ENCODE measurements at places on chromosomes 2 and 18.

DNA sequence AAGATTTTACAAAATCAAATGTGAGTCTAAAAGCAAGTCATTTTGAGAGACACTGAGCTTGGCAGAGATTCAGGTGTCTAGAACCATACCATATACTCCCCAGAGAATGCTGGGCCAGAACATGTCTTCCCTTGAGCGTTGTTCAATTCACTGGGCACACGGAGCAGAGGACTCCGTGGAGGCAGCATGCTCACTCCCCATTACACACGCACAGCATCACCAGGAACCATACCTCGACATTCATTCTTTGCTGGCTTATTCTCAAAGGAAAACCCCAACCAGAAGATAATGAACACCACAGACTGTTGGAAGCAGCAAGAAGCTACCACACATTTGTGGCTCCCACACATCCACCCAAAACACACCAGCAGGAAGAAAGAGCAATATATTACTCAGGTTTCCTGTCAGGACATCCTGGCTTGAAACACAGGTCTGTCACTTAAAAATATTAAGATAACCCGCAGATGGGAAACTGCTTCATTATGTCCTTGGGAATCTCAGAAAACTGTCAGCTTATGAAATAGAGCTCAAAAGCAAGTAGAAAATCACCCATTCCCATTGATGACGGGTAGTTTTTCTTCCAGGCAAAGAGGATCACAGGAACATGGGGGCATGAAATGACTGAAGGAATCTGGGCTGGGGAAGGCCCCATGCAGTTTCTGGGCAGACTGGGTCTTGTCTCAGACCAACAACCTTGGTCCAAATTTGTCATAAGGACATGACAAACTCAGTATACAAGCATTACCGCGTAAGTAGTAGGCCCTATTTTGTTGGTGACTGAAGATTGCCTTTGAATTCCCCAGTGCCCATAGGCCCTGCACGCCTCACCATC lies 46.4 kb downstream of the PCBP1 start:
- no peak for DNase-seq

- DNase-seq = no peak
Observed at GRCh38 chr2:237549643-237550415, 16.5 kb upstream of the PRLH start.

DNA sequence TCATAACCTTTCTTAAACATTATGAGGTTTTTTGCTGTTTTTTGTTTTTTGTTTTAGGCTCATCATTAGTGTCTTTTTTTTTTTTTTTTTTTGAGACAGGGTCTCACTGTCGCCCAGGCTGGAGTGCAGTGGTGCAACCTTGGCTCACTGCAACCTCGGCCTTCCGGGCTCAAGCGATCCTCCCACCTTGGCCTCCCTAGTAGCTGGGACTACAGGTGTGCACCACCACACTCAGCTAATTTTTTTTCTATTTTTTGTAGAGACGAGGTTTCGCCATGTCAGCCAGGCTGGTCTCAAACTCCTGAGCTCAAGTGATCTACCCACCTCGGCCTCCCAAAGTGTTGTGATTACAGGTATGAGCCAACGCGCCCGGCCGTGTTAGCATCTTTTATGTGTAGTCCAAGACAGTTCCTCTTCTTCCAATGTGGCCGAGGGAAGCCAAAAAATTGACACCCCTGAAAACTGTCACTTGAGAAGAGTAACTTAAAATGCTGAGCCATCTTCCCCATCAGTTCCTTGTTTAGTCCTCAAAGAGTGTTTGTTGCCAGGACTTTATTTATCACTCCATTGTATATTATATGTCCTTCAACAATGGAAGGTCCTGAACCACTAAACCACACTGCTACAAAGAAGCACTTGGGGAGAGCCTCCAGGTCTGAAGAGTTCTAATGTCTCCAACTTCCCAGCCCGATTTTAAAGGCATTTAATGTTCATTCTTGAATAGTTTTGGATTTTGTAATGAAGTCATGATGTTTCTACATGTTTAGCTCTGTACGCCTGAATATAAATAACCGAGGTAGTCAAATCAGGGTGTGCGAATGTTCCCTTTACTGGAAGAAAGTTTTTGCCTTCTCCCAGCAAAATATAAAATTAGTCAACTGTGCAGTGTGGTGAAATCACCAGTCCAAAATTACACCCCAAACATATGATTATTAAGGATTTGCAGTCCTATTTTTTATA lies 26.4 kb downstream of the ZNF516 start:
- no peak for DNase-seq

DNA sequence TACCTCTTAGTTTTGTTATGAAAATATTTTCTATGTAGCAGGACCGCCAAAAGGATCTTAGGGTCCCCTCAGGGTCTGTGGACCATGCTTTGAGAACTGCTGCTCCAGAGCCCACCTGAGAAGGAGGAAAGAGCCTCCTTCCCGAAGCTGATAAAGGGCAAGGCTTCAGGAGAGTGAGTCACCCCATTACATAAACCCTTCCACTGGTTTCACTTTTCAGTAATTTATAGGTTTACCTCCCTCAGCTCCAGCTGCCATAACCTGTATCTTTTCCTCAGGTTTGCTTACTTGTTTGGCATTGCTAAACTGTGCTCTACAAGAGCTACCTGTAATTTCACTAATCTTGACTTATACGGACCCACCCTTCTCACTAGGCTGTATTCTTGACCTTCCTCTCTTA lies 6.6 kb downstream of the TTLL4 start:
- DNase-seq = no peak

- no peak for DNase-seq
Observed at GRCh38 chr18:46163091-46163490, 58.9 kb downstream of the HAUS1 start.

GRCh38 chr2:65654496-65654895 lies 222.1 kb upstream of the SPRED2 start:
- DNase-seq = no peak

GRCh38 chr2:15042801-15043217 lies 410.3 kb downstream of the LRATD1 start:
- peak; percentile 70 for DNase-seq

GRCh38 chr2:148545390-148546256 lies 98.9 kb upstream of the EPC2 start:
- no peak for DNase-seq
